Psoas muscle (tissue), 8 donors: ENCODE measurements at places on chromosomes 6 and 20. TPM values are rescaled to one million over a fixed set of nuclear protein-coding genes. Genes with fewer than 3 reads are reported as not detected.

- H3K4me1 ChIP-seq = no peaks in the 10 kb centered on the region
- DNase-seq = no peak
- H3K36me3 ChIP-seq = no peaks in the 10 kb centered on the region
- no peak overlapping the region for H3K27ac ChIP-seq
Measured at GRCh38 chr6:168600381-168600780, 159.4 kb downstream of the SMOC2 start.

GRCh38 chr6:119326291-119327005 lies 23.1 kb downstream of the MAN1A1 start:
- no peaks in the 10 kb centered on the region for H3K4me1 ChIP-seq
- DNase-seq = no peak
- no peak overlapping the region for H3K27ac ChIP-seq
- no peaks in the 10 kb centered on the region for H3K27me3 ChIP-seq
- H3K36me3 ChIP-seq = no peaks in the 10 kb centered on the region
- no peak overlapping the region for H3K4me3 ChIP-seq

DNA sequence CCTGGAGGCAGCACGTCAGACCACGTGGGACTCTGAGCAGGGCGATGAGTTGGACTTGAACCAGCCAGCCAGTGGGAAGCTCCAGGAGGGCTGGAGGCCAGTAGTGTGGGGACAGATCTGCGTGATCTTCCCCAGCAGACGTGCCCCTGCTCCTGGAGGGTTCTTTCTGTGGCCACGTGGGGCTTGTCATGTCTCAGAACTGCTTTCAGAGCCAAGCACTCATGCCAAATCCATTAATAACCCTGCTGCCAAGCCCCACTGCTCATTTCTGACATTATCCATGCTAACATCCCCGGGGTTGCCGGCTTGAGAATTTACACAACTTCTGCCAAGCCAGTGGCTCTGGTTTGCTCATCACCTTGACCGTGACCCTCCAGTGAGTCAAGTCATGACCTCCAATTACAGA lies 38.3 kb downstream of the SIRPA start:
- H3K27me3 ChIP-seq = no peaks in the 10 kb centered on the region
- H3K4me3 ChIP-seq = no peak overlapping the region
- DNase-seq = peak; percentile 68
- peaks cover 11% of the 10 kb centered on the region for H3K36me3 ChIP-seq

ZNF311 gene
- total RNA-seq = not detected

DNA sequence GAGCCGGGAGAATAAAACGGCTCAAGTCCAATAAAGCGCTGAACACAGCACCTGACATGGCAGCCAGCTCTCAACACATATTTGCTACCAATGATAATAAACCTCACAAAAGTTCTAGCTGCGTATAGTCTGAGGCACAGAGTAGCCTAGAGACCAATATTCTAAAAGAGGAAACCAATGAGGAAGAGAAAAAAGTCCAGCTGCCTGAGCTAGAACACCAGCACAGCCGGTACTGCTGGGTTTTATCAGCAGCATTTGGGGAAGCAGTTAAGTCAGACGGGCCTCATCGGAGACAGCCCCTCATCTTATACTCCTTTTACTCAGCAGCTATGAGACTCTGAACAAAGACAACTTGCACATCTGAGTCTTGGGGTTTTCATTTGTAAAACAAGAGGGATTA lies 2.4 kb upstream of the RTF2 start:
- no peak overlapping the region for H3K4me3 ChIP-seq
- peaks cover 14% of the 10 kb centered on the region for H3K4me1 ChIP-seq
- H3K27ac ChIP-seq = no peak overlapping the region
- no peak for DNase-seq

DNA sequence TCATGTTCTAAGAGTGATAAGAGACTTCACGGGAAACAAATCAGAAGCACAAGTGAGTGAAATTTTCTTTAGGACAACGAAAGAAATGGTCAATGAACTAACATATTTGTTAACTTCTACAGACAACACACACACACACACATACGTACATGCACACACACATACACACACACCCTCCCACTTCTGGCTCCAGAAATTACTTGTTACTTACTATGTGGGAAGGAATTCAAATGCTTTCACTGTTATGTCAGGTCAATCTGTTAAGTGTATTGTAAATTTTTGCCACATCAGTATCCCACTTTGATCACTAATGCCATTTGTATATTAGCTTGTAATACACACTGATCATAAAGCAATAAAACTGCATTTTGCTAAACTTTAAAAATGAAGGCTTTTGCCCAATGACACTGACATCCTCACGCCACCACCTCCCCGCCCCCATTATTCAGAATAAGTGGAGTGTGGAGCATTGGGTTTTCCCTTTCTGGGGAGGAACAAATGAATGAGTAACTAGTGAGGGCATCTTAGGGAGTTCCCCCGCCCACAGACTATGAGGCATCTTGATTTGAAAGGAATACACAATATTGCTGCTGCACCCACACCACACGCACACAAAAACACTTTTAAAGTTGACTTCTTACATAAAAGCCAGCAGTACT lies 76.2 kb downstream of the ATXN1 start:
- no peak overlapping the region for H3K27ac ChIP-seq
- H3K27me3 ChIP-seq = no peaks in the 10 kb centered on the region
- no peak for DNase-seq

DNA sequence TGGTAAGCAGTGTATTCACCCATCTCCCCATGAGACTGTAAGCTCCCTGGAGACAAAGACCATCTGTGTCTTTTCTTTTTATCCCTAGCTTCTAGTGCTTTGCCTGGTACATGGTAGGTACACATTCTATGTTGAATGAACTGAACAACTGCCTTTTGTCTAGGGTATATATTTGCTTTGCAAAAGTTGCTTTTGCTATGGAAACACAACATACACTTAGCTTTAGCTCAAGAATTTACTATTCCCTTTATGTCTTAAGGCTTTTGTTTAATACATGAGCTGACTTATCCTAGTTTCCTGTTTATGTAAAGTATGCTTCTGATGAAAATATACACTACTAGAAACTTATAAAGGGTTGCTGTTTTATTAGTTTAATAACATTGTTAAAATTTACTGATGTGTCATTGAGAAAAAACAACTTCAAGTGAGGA lies 198.2 kb downstream of the PRL start:
- no peaks in the 10 kb centered on the region for H3K4me1 ChIP-seq
- H3K36me3 ChIP-seq = no peaks in the 10 kb centered on the region
- H3K27ac ChIP-seq = no peak overlapping the region
- no peak overlapping the region for H3K4me3 ChIP-seq

- no peaks in the 10 kb centered on the region for H3K36me3 ChIP-seq
- H3K27ac ChIP-seq = no peak overlapping the region
- H3K27me3 ChIP-seq = peaks cover 3% of the 10 kb centered on the region
- no peak for DNase-seq
Measured at GRCh38 chr6:13831615-13832014, 17.3 kb upstream of the MCUR1 start.

KCNK17 gene
- not detected for total RNA-seq

CCDC170 gene
- 0.14 TPM for total RNA-seq

DNA sequence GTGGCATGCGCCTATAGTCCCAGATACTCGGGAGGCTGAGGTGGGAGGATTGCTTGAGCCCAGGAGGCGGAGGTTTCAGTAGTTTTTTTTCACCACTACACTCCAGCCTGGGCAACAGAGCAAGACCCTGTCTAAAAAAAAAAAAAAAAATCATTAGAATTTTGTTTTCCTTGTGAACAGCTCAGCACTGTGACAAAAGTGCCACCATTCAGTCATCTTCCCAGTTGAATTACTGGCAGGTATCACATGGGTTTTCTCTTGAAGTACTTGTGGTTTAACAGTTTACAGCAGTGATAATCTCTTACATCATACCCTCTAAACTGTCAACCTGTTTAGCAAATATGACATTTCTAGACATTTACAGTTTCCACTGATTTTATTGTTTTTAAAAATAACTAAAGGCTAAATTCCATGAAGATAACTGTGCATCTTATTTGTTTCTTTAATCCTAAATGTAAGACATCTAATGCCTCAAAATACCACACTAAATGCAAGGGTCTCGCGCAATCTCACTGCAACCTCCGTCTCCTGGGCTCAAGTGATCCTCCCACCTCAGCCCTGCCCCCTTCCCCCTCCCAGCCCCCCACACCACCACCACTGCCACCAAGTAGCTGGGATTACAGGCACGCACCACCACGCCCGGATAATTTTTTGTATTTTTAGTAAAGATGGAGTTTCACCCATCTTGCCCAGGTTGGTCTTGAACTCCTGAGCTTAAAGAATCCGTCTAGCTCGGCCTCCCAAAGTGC lies 7.0 kb downstream of the TRPC4AP start:
- no peak overlapping the region for H3K27ac ChIP-seq
- H3K27me3 ChIP-seq = no peaks in the 10 kb centered on the region
- no peak for DNase-seq

DNA sequence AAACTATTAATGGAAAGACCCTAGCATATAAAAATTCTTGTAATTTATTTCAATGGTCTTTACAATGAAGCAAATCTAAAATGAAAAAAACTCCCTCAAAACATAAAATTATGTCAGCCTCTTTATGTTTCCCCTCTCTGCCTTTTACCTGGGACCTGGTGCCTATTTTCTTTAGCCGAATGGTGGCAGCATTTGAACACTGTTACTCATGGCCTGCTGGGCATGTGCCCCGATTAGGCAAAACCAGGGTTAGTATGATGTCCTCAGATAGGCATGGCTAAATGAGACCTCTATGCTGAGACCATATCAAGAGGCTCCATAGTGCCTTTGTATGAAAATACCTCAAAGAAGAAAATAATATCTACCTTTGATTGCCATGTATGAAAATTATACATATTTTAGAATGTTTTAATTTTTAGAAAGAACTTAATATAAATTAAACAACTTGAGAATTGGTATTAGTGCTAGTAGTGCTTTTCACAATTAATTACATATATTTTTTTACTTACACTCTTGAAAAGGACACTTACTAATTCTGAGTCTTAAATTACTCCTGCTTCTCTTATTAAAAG lies 22.5 kb upstream of the C6orf58 start:
- no peak overlapping the region for H3K4me3 ChIP-seq
- no peaks in the 10 kb centered on the region for H3K36me3 ChIP-seq
- no peaks in the 10 kb centered on the region for H3K27me3 ChIP-seq

PSMB8 gene
- total RNA-seq = 10.8 TPM

DNA sequence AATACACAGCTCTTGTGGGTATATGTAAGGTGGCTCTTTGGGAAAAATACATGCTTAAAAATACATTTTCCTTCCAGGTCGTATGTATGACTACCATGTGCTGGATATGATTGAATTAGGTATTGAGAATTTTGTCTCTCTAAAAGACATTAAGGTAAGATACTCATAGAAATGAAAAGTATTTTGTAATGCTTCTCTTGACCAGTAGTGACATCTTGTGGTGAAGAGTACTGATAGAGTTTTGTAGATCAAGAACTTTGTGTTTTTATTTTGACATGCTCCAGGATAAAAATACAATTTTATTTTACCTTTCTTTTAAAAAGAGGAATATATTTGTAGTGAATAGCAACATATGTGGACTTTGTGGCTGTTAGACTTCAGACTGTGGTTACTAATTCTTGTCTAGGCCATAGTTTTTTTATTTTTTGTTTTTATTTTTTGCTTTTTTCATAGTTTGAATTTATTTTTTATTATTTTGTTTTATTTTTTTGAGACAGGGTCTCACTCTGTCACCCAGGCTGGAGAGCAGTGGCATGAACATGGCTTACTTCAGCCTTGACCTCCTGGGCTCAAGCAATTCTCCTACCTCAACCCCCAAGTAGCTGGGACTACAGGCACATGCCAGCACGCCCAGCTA lies 17.9 kb downstream of the RPF2 start:
- H3K36me3 ChIP-seq = peaks cover 95% of the 10 kb centered on the region
- DNase-seq = no peak
- no peaks in the 10 kb centered on the region for H3K4me1 ChIP-seq
- H3K4me3 ChIP-seq = no peak overlapping the region

GRCh38 chr6:53612651-53613050 lies 52.9 kb downstream of the KLHL31 start:
- no peak for DNase-seq
- H3K4me3 ChIP-seq = no peak overlapping the region
- no peaks in the 10 kb centered on the region for H3K27me3 ChIP-seq

OPRL1 gene
- 0.94 TPM for total RNA-seq

- H3K27me3 ChIP-seq = no peaks in the 10 kb centered on the region
- H3K4me3 ChIP-seq = no peak overlapping the region
- no peak for DNase-seq
Measured at GRCh38 chr6:77228279-77228678, 235.0 kb downstream of the HTR1B start.

MMP24OS gene
- total RNA-seq = 40.6 TPM

GRCh38 chr6:3335169-3335568 lies 76.4 kb downstream of the PSMG4 start:
- no peaks in the 10 kb centered on the region for H3K27me3 ChIP-seq
- H3K4me3 ChIP-seq = no peak overlapping the region
- peaks cover 65% of the 10 kb centered on the region for H3K4me1 ChIP-seq

- no peaks in the 10 kb centered on the region for H3K4me1 ChIP-seq
- H3K27ac ChIP-seq = no peak overlapping the region
- no peak overlapping the region for H3K4me3 ChIP-seq
Measured at GRCh38 chr6:92538275-92538674, 881.1 kb downstream of the EPHA7 start.
